ENCODE measurements at places on chromosomes 7 and 10. TPM values are rescaled to one million over a fixed set of nuclear protein-coding genes. Genes with fewer than 3 reads are reported as not detected.

DNA sequence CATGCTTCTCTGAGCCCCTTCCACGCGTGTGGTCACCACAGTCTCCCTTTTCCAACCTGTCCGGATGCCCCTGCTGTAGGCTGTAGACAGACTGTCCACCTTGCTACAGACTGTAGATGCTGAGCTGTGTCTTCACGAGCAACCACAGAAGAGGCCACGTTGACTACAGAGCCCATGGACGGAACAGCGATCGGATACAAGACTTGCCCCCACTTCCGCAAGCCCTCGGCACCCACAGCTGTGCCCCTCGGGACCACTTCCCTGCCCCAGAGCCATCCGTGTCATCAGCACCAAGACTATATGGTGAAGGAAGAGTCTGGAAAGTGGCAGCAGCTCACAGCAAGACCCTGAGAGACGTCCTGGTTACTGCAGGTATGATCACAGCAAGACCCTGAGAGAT, 491.4 kb downstream of the DNAJB6 start:
- DNase-seq = no peak

ZNF736 gene
- total RNA-seq = 2.1 TPM

RASA4B gene
- total RNA-seq = 1.2 TPM

SLC26A3 gene
- not detected for total RNA-seq

DNA sequence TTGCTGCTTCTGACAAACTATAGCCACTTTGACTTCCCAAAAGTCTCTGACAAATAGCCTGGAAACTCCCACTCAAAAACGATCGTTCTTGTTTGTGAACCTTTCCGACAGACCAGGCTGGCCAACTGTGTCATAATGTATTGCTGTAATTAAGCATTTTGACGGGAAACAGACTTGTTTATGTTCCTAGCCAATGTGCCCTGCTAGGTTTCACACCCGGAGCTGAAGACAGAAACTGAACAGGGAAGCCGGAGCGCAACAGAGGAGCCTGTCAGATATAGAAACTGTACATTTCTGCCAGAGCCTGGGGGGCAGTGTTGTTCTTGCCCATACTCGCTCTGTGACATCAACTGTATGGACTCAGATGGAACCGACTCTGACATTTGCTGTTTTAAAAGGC, 55.3 kb upstream of the C7orf33 start:
- peak; percentile 36 for DNase-seq

ITPRID1 gene
- total RNA-seq = not detected

IL6 gene
- total RNA-seq = 0.16 TPM

GRCh38 chr7:141407893-141408292, 143.3 kb upstream of the AGK start:
- DNase-seq = no peak

DNA sequence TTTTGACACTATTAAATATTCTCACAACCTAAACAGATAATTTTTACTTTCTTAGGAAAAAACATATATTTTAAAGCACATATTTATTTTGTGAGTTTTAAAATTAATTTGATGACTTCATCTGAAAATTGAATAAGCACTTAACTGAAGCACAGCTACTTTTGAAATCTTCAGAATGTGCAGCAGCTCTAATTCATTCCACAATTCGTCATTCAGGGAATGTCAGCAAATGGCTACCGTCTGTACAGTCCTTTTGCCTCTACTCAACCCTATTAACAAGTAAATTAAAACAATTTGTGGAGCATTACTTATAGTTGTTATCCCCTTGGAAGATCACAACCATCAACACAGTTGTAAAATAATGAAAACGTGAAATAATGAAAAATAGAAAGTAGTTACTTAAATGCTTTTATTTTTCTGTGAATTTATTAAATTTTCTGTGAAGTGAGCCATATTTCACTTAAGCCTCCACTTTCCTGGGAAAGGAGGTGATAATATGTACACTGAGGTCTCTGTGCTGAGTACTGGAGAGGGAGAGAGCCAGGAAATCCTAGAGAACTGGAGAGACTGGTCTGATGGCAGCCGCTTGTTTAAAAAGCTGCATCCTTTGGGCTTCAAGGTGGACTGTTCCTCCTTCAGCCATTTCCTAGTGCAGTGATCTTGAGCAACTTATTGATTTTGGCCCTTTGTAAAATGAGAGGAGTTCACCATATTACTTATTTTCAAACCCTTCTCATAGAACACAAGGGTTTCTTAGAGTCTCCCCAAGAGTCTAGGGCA, 70.6 kb downstream of the REEP3 start:
- no peak for DNase-seq

MNX1 gene
- not detected for total RNA-seq

DNA sequence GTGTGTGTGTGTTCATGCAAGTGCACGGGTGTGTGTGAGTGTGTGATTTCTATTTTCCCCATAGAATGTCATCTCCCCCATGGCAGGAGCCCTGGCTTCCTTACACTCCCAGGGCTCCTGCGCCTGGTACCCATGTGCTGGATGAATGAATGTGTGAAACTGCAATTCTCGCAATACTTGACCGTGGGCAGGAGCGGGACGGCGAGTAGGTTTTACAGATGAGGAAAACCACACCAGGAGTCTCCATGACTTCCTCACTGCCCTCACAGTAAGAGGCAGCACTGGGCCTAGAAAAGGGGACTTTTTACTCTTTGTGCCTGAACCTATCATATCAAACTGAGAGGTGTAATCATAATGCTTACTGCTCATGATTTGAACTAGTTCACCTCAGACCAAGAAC, 167.6 kb upstream of the FRMD4A start:
- no peak for DNase-seq

PAPSS2 gene
- total RNA-seq = 16.6 TPM

DEPP1 gene
- 1.2 TPM for total RNA-seq

DNA sequence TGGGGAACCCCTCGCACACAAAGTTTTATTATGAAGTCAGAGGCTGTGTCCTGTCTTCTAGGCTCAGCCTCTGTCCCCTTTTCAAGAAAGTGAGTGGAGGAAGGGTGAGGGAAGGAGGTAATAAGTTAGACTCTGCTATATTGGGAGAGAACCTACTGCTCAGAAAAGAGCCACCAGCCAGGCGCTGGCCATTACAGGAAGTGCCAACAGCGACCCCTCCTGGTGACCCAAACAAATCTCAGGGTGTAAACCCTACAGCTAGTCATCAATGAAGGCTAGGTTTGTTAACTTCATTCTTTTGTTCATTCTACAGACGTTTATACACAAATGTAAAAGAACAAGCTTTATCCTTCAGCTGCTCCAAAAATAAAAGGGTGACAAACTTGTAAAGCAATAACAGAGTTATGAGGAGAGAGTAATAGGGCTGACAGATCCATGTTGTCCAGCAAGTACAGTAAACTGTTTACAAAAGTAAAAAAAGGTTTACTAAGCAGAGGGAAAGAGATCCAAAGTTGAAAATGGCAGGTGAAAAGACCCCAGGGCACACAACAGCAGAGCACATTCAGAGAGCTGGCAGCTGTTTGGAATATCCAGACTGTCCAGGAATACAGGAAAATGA, 82.7 kb downstream of the FAM204A start:
- peak; percentile 6 for DNase-seq

DNA sequence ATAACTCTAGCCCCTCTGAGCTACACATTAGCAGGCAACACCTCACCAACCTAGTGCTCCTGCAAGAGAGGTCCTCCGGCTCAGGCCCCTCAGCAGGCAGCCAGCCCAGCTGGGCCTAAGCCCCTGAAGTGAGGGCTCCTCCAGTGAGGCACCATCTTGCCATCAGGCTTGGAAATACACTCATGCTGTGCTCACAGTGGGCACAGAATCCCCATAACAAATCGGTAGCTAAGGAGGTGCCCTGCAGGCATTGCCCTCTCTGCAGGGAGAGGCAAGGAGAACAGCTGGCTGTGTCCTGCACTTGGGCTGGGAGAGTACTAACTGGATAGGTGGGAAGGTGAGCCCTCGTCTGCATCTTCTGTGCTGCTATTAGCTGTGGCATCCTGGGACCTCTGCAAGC, 3.7 kb upstream of the C10orf71 start:
- no peak for DNase-seq

DNA sequence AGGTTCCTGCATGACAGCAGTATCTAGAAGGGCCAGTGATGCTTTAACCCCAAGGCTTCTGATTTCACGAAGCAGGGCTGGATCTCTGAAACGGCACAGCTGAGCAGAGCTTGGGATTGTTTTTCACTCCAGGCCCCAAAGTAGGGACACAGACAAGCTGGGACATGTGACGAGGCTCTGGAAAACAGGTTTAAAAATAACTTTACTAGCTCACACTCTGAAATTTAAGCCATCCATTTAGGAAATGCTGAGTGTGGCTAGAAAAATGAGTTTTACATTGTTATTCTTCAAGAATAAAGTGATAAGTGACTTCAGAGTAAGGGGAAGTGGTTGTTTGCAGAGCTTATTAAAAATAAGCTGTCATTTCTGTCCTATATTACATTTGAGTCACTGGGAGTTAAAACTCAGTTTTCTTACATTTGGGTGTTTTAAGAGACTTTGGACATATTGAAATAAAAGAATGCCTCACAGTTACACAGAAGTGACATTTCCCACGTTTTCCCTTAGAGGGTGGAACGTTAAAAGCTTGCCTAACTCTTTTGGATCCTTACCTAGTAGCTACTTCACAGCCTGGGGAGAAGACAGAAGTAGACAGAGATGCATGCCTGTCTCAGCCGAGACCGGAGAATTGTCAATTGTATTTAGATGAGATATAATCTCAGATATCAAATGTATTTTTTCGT, 107.8 kb downstream of the GALNT17 start:
- DNase-seq = no peak

- DNase-seq = no peak
These were observed 20.8 kb downstream of the MKI67 start for GRCh38 chr10:128105383-128105782.

GRCh38 chr7:27453702-27454405, 208.8 kb downstream of the HIBADH start:
- peak; percentile 95 for DNase-seq

MSANTD7 gene
- 26.1 TPM for total RNA-seq

DNA sequence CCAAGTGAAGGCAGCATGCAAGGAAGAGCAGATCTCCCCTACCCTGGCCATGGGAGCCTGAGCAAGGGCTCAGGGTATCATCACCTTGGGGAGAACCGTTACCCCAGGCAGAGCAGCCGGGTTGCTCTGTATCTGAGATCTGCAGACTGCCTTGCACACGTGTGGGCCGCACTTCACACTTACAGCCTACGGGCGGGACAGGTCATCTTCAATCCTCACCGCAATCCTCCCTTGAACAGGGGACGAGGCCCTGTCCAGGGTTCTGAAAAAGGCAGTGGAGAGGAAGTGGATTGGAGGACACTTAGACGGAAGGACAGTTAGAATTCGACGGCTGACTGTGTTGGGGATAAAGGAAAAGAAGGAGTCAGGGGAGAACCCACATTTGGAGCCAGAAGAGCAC, 51.4 kb downstream of the NPS start:
- peak; percentile 7 for DNase-seq

SPDYE3 gene
- total RNA-seq = not detected

AMPH gene
- total RNA-seq = 1.3 TPM

- DNase-seq = no peak
These were observed 89.6 kb downstream of the CHRM2 start for GRCh38 chr7:136958016-136958415.

SAMD9L gene
- total RNA-seq = 2.4 TPM

DNA sequence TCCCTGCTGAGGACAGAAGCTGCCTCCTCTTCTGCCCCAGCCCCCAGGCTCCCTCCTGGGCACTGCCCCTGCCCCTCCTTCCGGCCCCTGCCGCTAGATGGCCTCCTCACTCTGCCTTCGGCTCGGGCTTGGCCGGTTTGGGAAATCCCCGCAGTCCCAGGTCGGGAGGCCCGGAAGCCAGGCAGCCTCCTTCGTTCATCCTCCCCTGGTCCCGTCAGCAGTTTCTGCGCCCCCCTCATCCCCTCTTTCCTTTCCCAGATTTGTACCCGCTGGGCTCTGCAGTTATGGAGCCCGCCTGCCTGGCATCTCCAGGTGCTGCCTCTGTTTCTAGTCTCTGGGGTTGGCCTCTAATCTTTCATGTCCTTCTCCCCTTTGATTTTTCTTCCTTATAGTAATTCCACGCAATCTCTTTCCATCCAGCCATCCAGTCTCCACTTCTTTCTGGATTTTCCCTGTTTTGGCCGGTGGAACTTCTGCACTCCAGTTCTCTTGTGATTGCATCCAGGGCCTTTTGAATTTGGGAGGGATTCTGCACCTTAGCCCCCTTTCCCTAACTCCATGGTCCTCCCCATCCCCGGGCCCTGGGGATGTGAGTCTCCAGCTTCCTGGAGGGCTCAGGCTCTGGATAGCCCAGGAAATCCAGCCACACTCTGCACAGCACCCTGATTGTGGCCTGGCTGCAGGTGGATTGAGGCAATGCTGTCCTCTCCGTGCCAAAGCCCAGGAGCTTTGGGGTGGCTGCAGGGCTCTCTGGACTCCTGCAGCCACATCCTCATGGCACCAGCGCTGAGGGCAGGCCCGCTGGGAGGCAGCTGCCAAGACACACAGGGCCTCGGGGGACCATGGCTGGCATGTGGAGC, 3.3 kb upstream of the SHH start:
- DNase-seq = peak; percentile 38

DNA sequence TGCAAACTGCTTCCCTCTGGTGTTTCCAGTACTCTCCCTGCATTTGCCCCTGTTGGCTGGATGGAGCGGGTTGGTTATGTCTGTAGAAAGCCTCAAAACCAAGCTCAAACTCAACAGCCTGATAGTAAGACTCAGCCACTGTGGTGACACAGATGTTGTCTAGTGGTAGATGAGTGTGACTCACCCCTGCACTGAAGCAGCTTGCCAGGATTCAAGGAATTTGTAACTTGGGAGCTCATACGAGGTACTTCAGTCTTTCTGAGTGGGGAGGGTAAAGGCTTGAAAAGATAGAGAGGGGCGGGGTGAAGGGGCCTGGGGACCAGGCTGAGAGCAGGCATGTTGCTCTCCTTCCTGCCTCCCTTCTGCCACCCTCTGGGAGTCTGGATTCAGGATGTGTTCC, 22.9 kb upstream of the AQP1 start:
- peak; percentile 74 for DNase-seq

GRCh38 chr10:59181668-59182067, 5.2 kb downstream of the PHYHIPL start:
- peak; percentile 48 for DNase-seq
